GF-D8 (cell line): ENCODE measurements at places on chromosomes 11 and 22.

DNA sequence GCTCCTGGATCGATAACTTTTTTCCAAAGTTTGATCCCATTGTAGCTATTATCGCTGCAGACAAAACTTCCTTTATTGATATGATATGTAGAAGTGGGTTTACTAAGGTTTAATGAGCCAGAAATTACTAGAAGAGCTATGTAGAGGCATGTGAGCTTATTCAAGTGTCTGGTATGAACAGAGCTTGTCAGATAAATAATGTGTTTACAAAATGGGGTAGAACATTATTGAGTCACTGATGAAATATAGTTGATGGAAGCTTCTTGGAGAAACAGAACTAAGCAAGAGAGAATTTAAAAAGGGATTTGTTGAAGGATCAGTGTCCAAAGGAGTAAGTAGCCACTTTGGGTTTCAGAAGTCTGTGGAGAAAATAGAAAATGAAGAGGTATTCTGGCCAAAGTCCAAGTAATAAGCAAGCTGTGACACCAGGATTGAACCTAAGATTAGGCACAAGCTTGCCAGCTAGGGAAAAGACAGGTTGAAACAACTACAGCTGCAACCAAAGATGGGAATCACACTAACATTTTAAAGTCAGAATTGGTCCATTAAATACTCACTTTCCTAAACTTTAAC, 104.3 kb downstream of the MAML2 start:
- no peak for DNase-seq

DNA sequence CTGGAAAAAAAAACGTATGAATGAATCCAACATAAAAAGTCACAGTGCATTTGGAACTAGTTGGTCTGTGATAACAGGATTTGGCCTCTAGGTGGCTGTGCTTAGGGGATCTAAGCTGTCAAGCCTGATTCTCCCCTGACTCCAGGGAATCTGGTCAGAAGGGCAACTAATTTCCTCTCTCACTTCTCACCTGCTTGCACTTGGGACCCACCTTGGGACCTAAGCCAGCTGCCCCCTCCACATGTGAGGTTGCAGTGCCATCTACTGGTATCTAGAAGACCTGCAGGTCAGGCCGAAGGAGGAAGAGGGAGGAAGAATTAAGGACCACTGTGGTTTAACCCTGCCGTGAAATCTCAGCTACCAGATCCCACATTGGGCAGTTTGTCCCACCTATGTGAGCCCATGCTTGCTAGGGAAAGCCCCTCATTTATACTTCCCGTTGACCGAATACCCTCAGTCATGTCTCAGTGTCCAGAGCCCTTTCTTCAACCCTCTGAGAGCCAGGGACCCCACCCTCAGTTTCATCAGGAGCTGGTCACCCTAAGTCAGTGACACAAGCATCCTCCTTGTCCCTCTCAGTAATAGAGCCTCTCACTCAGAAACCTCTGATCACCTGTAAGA, 33.2 kb upstream of the CAVIN3 start:
- DNase-seq: no peak

DNA sequence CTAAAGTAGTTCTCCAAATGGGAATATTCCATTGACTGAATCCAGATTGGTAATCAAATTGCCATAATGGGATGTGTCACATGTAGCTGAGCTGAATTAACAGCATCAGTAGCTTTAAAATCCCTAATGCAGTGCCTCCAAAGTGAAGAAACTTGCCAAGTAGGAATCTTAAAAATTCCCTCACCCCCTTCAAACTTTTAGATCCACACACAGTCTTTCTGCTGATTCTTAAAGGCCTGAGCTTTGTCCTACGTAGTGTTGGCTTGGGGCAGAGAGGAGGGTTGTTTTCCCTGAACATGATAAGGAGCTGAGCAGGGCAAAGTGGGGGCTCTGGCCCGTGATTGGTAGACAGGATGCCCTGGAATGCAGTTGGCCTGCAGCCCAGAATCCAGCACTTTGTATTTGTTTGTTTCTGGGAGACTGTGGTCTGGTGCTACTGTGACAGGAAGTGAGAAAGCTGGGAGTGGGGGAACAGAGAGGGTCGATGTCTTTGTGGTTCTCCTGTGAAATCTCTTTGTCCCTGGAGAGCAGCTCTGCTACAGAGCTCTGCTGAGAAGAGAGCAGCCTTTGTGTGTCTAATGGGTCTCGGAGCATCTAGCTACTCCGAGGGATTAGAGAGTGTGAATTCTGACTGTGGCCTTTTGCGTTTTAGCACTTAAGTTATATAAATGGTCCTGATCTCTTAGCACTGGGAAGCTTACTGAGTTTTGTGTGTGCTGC, 16.9 kb downstream of the CTNND1 start:
- no peak for DNase-seq

GRCh38 chr11:119266063-119266462, 50.9 kb downstream of the MCAM start:
- no peak for DNase-seq

GRCh38 chr11:18347471-18348125, 25.2 kb downstream of the GTF2H1 start:
- no peak for DNase-seq

DNA sequence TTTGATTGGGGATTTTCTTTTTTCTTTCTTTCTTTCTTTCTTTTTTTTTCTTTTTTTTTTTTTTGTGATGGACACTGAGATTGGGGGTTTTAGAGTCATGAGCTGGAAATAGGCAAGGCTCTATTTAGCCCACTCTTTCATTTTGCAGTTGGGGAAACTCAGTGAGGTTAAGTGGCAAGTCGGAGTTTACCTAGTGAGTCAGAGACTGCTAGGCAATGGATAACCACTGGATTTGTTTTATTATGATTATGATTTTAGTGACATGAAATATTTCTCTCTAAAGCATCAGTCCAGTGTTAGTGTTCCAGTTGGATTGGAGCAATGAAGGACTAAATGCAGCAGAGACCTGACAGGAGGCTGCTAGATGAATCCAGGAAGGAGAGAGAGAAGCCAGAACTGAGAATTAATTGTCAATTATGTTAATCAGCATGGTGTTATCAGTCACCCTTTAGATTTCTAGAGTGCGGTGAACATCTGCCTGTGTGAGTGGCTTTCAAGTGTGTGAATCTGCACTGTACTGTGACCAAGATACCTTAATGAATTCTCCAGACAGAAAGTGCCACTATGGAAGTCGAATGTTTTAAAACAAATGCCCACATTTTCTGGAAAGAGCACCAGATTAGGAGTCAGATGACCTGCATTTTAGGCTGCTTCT, 10.9 kb downstream of the BMAL1 start:
- no peak for DNase-seq

DNA sequence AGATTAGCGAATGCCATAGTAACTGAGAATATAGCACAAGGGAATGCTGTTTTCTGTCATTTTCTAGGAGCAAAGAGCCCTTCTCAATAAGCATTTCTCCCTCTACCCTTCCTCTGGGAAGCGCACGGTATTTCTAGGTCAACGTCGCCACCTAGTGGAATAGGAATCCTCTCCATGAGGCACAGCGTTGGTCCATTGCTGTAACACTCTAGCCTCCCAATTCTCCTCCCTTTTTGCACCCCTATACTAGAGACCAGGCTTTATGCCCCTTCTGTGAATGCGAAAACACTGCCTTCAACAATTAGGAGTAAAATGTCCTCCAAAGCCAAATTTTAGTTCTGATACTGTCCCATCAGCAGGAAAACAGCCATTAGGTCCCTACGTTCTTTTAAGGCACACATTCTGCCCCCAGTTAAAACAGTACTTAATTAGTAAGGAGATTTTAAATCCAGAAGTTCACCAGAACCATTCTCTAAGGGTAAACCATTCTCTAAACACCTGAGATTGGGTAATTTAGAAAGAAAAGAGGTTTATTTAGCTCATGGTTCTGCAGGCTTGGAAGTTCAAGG, 12.8 kb upstream of the HYLS1 start:
- DNase-seq: peak; percentile 53

DNA sequence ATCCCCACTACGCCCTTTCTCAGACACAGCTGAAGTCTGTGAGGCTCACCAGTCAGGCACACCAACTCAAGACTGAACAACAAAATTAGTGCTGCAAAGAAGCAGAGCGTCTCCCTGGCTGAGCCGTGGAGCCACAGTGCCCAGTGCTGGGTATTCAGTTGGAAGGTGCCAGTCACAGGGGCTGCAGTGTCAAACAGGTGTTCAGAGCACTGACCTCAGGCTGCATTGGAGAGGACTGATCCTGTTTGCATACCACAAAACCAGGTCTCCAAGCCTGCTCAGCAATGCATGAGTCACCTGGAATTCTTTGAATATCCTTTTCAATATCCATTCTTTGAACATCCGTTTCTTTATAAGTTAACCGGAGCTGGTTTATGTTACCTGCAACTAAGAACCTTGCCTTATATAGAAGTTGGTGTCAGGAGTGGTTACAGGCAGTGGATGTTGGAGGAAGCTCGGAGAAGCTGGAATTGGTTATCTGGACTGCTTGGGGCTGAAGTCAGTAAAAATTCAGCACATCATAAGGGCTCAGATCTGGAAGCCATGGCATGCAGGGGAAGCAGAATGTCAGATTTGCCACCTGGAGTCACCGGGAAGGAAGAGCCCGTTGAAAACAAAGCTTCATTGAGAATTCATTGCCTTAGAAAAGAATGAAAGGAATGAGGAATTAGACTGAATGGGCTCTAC, 30.3 kb downstream of the PDGFB start:
- no peak for DNase-seq

- no peak for DNase-seq
Observed at GRCh38 chr11:132142554-132142953, 772.1 kb downstream of the NTM start.

DNA sequence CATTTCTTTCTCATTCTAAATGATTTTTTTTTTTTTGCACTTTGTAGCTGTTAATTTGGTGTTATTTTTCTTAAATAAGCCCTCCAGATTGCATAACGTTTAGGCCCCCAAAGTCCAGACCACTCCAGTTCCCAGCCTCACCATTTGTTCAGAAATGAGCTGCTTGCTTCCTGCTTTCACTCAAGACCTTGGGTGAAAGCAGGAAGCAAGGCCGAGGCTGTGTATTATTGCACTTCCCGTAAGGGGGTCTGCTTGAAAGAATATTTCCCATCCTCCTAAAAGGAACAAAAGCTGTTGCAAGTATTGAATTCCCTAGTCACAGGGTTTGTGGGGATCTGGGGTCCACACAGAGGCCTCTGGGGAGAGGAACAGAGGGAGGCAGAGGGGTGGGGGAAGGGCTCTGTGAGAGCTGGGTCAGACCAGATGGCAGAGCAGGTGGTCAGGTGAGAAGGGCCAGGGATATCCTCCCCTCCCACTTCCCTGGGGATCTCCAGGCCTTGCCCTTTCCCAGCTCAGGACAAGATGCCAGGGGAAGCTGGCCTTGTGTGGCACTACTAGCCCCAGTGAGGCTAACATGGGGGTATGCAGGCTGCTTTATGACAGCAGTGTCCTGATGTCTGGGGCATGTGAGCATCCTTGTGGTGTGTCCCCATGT, 51.6 kb upstream of the MYEOV start:
- no peak for DNase-seq

DNA sequence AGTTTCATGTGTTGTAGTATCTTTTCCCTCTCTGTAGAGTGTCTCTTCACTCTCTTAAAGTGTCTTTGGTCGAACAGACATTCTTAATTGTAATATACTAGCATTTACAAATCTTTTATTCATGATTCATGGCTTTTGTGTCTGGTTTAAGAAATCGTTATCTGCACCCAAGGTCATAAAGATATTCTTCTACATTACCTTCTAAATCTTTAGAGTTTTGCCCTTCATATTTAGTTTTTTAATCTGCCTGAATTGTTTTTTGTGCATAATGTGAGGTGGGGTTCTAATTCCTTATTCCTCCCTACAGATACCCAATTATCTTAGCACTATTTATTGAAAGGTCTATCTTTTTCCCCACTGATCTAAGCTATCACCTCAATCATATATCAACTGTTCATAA, 9.0 kb upstream of the NNMT start:
- DNase-seq: no peak

GRCh38 chr22:33726294-33726734, 194.0 kb downstream of the LARGE1 start:
- DNase-seq: no peak

GRCh38 chr11:92546603-92547002, 322.0 kb downstream of the FAT3 start:
- no peak for DNase-seq

DNA sequence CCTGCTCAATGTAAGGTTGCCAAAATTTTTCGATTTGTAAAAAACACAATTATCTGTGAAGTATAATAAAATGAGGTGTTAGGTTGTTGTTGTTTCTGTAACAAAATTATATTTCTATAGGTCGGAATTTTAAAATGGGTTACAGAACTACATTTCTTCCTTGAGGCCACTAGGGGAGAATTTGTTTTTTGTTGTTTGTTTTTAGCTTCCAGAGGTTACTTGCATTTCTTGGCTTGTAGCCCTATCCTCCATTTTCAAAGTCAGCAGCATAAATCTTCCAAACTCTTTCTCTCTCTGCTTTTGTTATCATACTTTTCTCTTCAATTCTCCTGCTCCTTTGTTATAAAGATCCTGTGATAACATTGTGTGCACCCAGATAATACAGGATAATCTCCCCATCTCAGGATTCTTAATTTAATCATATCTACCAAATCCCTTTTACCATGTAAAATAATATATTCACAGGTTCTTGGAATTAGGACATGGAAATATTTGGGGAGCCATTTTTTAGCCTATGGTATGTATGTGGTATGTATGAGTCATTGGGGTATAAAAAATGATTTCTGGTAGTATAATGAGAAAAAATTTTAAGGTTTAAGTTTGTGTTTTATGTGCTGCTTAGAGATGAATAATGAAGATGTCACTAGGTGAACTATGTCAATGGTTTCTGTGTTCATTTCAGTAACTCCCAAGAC, 9.4 kb upstream of the PATL1 start:
- no peak for DNase-seq

DNA sequence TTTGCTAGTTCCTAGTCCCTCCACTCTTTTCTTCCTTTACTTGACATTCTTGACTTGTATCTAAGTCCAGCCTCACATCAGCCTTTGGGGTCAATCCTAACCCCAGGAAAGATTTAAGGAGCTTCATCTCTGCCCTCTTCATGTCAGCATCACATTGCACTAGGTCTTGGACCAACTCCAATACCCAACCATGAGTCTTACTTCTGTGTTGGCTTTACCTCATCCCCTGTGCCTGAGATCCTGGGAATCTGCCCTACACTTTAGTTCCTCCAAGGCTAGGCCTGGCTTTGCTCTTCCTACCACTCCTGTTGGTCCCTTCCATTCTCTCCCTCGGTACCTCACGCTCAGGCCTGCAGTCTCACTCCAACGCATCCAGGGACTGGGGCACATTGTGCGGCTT, 117.0 kb downstream of the SLC1A2 start:
- DNase-seq: no peak
